H54 (cell line): ENCODE measurements at places on chromosomes 1 and 21.

GRCh38 chr21:42148097-42148496 lies 70.8 kb upstream of the ABCG1 start:
- no peak for DNase-seq

DNA sequence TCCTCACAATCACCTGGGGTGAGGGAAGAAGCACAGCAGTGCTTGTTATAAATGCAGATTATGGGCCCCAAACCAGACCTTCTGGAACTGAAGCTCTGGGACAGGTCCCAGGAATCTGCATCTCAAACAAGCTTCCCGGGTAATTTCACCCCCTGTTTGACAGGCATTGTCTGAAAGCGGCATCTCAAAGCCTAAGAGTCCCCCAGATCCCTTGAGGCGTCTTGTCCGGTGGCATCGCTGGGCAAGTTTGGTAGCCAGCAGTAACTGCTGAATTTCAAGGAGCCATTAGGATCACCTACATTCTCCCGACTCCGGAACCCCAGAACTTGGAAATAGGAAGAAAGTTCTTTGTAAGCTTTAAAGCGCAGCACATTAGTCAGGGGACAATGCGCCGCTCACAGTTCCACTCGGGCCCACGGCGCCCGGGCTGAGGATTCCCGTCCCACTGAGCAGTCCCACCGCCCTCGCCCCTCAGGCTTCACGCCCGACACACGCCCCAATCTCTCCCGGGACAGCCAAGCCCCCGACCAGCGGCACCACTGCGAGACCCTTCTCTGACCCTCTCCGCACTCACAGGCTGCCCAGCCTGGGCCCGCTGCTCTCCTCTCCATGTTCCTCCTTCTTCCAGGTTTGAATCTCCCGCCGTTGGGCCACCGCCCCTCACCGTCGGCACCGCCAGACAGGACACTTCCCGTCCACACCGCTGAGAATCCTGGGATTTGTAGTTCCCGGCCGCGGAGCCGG lies at the start of gene IQGAP3:
Gene IQGAP3, minus strand, starts transcription at position 647 of the 744 bp plus-strand sequence. Its CDS starts 36 bp downstream, at position 611.
- DNase-seq = peak; percentile 99

GRCh38 chr1:119978018-119978505 lies 81.7 kb upstream of the ADAM30 start:
- no peak for DNase-seq

DNA sequence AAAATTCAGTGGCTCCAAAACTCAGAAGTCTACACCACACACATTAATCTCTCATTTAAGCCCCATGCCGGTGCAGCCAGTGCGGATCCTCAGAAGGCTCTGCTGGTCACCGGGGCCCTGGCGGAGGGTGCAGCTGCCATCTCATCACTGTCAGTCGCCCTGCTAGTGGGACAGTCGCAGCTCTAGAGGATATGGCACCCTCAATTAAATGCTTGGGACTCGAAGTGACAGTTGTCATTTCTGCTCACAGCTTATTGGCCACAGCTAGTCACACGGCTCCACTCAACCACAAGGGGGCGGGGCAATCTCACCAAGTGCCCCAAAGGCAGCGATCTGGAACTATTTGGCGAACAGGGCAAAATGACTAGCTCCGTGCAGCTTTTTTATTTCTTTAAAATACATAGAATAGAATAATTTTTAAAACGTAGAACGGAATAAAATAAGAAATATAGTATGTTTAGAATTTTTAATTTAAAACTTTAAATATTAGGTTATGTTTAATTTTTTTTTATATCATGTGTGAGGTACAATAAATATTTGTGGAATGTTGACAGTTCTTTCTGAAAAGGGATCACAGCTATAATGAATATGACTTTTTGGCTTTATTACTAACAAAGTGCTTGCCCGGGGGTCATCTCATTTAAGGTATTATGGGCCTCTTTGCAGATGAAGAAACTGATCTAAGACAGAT lies 8.0 kb upstream of the MAN1C1 start:
- peak; percentile 49 for DNase-seq

- no peak for DNase-seq
Measured at GRCh38 chr1:72037745-72038343, 244.5 kb downstream of the NEGR1 start.

- peak; percentile 84 for DNase-seq
Measured at GRCh38 chr21:32412162-32413014, at the start of gene EVA1C. TSS of gene EVA1C (plus strand) at chr21:32412706. CDS start at chr21:32412854, 148 bp downstream.

DNA sequence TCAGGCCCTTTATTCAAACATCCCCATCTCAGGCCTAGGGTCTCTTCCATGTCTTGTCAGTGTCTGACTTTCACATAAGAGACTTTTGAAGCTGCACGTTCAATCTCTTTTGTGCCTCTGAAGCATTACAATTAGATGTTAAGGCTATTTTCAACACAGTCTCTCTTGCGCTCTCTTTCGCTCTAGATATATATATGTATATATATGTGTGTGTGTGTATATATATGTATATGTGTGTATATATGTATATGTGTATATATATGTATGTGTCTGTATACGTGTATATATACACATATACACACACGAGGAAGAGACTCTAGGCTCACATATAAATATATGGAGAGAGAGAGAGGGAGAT lies 162.5 kb upstream of the RNPC3 start:
- no peak for DNase-seq
